Left colon (tissue), 2 donors: ENCODE measurements at places on chromosomes 13 and 19.

- no peak for DNase-seq
These were observed 402.7 kb downstream of the IRS2 start for GRCh38 chr13:109383683-109384082.

GRCh38 chr13:101013245-101013644 is 338.6 kb upstream of the TMTC4 start:
- DNase-seq = no peak

DNA sequence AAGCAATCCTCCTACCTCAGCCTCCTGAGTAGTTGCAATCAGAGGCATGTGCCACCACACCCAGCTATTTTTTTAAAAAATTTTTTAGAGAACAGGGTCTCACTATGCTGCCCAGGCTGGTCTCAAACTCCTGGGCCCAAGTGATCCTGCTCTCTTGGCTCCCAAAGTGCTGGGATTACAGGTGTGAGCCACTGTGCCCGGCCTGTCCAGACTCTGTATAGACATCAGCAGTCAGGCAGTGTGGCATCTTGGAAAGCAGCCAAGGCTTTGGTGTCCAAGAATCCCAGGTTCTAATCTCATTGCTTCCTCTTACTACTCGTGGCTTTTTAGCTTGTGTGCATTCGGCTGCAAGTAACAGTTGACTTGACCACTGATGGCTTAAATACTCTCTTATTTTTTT is 43.4 kb downstream of the BICRA start:
- DNase-seq = no peak

GRCh38 chr13:50783717-50784290 is 59.7 kb downstream of the DLEU7 start:
- no peak for DNase-seq

DNA sequence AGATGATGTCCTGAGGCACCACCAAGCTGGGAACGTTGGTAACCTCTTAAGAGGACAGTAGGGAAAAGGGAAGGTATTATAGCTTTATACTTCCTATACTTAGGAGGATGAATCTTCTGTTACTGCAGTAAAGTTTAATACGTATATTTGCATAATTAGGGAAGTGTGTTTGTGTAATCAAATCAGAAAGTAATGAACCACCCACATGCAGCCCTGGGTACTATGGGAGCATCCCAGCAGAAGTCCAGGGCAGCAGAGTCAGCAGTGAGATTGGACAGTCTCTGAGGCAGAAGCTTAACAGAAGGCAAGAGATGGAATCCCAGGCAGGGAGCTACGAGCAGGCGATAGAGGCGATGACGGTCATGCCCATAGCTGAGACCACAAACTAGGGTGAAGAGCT is 12.5 kb downstream of the SAFB start:
- no peak for DNase-seq

GRCh38 chr13:108220041-108220440 is 1.8 kb downstream of the ABHD13 start:
- DNase-seq = peak; percentile 50

- DNase-seq = no peak
These were observed 66.2 kb downstream of the FOXO1 start for GRCh38 chr13:40600149-40600751.

DNA sequence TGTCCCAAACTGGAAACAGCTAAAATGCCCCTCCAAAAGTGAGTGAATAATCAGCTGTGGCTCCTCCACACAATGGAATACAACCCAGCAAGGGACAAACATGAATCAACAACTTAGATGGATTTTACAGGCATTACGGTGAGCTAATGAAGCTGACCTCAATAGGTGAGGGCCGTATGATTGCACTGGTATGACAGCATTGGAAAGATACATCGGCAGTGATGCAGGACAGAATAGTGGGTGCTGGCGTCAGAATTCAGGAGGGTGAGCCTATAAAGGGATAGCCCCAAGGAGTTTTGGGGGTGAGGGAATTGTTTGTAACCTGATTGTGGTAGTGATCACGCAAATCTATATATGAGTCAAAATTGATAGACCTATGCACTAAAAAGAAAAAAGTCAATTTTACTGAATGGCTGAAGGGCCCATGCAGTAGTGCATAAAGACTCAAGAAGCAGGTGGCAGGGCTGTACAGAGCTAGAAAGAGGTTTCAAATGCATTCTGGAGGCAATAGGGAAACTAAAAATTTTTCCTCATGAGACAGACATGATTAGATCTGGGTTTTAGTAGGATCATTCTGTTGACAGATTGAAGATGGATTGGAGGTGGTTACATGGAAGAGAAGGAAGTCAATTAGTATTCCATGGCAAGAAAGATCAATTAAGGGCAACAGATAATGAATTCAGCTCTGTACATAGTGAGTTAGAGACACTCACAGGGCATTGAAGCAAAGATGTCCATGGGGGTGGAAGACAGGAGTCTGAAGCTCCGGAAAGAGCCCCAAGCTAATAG is 90.8 kb downstream of the IRS2 start:
- no peak for DNase-seq

DNA sequence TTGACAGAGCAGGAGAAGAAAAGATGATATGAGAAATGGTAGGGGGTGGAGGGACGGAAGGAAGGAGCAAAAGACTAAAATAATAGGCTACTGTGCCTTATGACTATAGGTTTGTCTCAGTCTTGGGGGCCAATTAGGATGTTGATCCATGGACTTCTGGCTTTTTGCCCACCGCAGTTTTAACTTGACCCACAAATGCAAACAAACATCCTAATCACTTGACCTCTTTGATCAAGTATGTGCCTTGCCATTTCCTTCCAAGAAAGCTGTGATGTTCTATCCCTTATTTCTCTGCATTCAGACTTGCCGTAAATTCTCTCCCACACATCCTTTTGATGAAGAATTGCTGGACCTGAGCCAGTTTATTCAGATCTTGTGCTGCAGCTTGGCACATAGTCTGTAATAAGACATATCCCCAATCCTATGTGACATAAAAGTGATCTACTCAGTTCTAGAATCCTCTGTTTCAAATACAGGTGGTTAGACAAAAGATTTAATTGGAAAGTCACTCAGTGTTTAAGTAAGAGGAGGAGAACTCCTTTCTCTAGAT is 62.8 kb downstream of the TPT1 start:
- DNase-seq = no peak

GRCh38 chr13:114130837-114131582 is 1.4 kb downstream of the RASA3 start:
- DNase-seq = peak; percentile 46

DNA sequence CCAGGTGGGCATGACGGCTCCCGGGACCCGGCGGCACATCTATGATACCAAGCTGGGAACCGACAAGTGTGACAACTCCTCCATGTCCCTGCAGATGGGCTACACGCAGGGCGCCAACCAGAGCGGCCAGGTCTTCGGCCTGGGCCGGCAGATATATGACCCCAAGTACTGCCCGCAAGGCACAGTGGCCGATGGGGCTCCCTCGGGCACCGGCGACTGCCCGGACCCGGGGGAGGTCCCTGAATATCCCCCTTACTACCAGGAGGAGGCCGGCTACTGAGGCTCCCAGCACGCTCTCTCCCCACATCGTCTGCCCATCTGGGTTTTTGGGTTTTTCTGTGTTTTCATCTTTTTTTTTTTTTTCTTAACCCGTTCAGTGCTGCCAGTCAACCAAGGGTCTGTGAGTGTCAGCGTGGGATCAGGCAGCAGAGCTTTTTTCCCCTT is 2.3 kb upstream of the ABCA7 start:
- peak; percentile 23 for DNase-seq

- peak; percentile 72 for DNase-seq
These were observed at the start of gene BCAM for GRCh38 chr19:44808463-44809371. BCAM (plus strand) TSS chr19:44809103; CDS start chr19:44809125, 22 bp downstream.

DNA sequence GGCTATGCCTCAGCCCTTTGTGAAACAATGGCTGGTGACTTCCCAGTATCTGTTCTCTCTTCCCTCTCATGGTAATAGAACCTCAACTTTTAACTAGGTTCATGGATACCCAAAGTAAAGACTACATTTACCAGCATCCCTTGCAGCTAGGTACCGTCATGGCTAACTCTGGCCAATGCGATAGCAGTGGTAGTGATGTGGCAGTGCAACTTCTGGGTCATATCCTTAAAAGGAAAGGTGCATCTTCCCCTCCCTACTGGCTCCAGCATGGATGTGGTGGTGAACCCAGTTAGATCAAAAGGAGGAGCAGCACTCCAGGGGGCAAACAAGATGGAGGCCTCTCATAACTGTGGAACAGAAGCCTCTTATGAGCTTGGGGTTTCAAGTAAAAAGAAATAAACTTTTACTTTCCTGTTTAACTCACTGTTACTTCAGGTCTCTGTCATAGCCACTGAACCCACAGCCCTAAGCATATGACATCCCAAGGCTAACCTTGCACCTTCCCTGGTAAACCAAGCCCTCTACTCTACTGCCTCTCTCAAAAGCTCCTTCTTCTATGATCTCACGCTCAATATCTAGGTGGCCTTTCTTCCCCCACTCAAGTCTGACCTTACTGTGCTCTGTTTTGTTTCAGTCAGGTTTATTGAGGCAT is 104.4 kb downstream of the DOCK9 start:
- DNase-seq = no peak

DNA sequence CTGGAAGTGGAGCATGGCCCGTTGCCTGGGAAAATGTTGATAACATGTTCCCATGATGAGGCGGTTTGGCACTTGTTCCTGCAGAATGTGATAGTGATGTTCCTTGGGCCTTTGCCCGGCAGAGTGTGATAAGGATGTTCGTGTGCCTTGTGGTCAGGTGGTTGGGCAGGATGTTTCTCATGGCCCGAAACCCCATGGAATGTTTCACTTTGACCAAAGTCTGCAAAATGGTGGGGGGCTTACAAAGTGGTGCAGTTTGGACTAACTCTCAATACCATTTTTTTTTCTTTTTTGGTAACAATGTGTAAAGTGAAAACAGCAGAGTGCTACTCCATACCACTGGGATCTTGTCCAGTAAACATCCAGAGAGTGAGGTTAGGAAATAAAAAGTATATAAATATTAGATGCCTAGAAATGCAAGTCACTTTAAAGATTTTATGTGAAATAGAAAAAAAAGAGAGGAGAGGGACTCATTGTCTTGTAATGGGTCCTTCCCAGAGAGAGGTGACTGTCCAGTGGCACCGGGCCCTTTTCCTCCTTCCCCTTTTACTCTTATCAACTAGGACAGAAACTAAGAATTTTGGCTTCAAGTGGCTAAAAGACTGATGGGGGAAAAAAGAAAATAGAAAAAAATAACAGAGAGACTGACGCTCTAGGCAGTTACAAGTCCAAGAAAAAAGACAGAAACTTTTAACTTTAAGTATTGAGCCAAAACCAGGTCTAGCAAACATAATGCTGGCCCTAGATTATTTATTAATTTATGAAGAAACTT is 5.7 kb downstream of the FPR3 start:
- no peak for DNase-seq

DNA sequence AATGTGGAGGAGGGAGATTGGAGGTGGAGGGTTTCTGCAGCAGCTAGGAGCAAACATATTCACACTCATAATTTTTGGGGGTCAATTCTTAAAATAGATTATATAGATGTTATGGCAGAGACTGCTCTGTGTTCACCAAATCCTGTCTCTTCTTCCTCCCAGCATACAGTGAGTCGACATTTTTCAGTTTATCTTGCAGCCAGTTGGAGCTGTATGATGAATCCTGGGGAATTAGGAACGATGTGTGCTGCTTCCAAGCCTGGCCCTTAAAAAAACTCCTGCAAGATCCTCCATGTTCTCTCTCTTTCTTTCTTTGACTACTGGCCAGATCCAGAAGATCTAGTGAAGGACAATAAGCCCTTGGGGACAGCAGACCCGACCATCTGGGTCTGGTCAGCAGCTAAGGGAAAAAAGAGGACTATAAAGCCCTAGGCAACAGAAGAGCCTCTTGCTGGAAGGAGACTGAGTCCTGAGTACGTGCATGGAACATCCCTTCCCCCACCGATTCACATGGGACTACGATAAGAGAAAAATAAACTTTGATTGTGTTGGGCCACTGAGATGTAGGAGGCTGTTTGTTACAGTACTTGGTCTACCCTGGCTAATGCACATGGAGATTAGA is 55.8 kb upstream of the POMP start:
- no peak for DNase-seq

GRCh38 chr13:79211377-79211776 is 194.7 kb downstream of the RBM26 start:
- DNase-seq = no peak

DNA sequence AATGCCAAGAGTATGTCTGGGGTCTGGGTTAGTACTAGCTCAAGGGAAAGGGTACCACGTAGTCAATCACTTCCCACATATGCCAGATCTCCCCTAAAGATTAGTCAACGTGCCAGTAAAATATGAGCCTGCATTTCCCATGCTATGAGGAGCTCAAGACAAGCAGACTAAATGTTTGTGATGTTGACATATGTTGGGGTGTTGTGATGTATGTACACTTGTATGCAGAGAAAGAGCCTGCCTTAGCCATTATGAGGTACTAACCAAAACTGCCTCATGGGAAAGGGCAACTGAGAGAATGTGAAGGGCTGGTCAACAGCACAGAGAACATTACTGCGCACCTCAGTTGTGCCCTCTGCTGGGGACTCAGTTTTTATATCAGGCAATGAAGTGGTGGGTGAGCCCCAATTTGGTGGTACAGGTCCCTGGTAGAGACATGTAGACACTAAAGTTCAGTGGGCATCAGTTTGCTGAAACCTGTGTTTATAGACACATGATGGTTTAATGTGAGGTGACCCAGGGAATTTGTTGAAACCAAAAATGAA is 287.0 kb downstream of the DCT start:
- no peak for DNase-seq

DNA sequence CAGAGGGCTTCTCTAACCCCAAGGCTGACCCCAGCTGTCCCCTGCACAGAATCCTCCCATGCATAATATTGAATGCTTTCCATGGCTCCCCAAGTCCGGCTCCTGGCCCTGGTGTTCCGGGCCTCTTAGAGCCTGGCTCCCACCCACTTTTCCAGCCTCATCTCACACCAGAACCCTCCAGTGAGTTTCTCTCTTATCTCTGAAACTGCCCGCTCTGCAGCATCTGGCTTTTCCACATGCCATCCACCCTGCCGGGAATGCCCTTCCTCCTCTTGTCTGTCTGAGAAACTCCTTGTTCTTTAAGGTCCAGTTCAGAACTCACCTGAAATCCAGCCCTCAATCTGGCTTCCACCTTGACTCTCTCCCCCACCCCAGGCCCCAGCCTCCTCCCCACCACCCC is 6.8 kb downstream of the SYNGR4 start:
- no peak for DNase-seq

DNA sequence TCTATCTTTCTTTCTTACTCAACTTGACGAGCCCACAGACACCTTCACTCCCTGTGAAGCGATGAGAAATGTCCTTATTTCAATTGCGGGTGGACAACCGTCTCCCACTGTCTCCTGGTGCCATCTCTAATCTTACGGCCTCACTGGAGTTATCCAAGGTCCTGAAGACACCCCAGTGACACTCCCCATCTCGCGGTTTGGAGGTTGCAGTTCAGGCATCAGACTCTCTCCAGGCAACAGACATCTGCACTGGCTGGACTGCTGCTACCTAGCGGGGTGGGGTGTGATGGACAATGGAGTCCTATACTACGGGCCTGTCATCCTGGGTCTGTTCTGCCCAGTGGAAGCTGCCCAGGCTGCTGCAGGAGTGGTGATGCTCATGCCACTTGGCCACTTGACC is 18.3 kb upstream of the IRS2 start:
- DNase-seq = no peak

- no peak for DNase-seq
These were observed 446.1 kb downstream of the FGF14 start for GRCh38 chr13:101955764-101956163.

- no peak for DNase-seq
These were observed 19.3 kb upstream of the KCTD15 start for GRCh38 chr19:33777351-33777750.
